Upper lobe of right lung (tissue), 1 donor: ENCODE measurements at places on chromosomes 2 and 18. TPM values are rescaled to one million over a fixed set of nuclear protein-coding genes. Genes with fewer than 3 reads are reported as not detected.

RPE gene
- 47.7 TPM for total RNA-seq

GRCh38 chr2:40268566-40268965 is 183.3 kb downstream of the SLC8A1 start:
- H3K4me1 ChIP-seq, result no peaks in the 10 kb centered on the region
- H3K27me3 ChIP-seq, result no peaks in the 10 kb centered on the region
- no peak overlapping the region for H3K27ac ChIP-seq
- DNase-seq, result no peak

- H3K4me3 ChIP-seq, result no peak overlapping the region
- H3K36me3 ChIP-seq, result no peaks in the 10 kb centered on the region
- no peak overlapping the region for H3K27ac ChIP-seq
- DNase-seq, result no peak
- no peaks in the 10 kb centered on the region for H3K4me1 ChIP-seq
Measured at GRCh38 chr2:241868661-241869081, 858 bp upstream of the RTP5 start.

GRCh38 chr2:176742271-176742670 is 470.3 kb upstream of the HNRNPA3 start:
- DNase-seq, result no peak
- no peak overlapping the region for H3K4me3 ChIP-seq
- H3K27me3 ChIP-seq, result no peaks in the 10 kb centered on the region
- no peaks in the 10 kb centered on the region for H3K4me1 ChIP-seq
- H3K36me3 ChIP-seq, result no peaks in the 10 kb centered on the region

- no peaks in the 10 kb centered on the region for H3K36me3 ChIP-seq
- H3K27me3 ChIP-seq, result no peaks in the 10 kb centered on the region
- no peak overlapping the region for H3K4me3 ChIP-seq
- no peak for DNase-seq
Measured at GRCh38 chr2:31693882-31694281, 113.1 kb upstream of the SRD5A2 start.
